ENCODE measurements at places on chromosomes 3 and 15. TPM values are rescaled to one million over a fixed set of nuclear protein-coding genes. Genes with fewer than 3 reads are reported as not detected.

DNA sequence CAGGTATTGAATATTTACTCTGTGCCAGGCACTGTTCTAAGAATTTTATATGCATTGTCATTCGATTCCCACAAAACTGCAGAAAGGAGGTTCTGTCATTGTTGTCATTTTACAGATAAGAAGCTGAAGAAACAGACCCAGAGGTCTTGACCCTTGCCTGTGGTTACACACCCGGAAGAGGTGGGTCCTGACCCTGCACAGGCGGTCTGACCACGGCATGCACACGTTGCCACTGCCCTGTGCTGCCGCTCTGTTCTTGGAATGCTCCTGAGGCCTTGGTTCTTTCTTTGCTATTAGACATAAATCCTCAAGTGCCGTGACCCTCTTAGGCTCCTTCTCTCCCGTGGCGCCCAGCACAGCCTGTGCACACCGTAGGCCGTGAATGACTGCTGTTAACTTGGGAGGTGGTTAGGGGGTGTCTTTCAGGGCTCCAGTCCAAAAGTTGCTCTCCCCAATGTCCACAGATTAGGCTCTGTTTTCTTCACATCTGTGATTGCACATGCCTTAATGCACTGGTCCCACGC lies 74.1 kb upstream of the PLXNA1 start:
- DNase-seq, result no peak

- DNase-seq, result no peak
These were observed 5.8 kb upstream of the ARPP21 start for GRCh38 chr3:35633332-35634124.

- DNase-seq, result no peak
These were observed 122.6 kb downstream of the ANO10 start for GRCh38 chr3:43499256-43499655.

Gene IL5RA
- not detected for total RNA-seq

DNA sequence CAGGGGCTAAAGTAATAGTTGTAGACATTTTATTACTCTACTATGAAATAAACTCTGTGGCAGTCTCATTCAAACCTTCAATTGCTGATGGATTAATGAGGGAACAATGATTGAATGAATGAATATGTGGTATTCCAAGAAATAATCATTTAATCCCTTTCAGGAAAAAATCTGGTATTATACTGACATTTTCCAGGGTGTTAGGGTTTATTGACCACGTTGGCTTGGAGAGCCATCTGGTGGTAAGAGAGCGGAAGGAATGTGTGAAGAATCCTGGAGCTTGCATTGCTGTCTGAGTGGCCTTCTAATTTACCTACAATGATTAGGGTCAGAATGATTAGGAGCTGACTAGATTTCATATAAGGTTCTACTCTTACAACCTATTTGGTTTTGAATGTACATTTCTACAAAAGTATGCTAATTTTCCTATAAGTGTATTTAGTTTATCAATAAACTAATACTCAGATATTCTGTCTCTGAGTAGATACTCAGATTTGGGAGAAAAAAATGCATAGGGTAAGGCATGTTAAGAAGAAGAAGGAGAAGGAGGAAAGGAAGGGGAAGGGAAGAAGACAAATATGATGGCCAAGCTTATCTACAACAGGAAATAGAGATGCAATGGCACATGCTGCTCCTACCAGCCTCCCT lies 249.9 kb downstream of the ROBO1 start:
- peak; percentile 70 for DNase-seq

Gene ADPRH
- 3.4 TPM for total RNA-seq

Data from GM23338 (cell line).